ENCODE measurements at places on chromosomes 12 and 14. TPM values are rescaled to one million over a fixed set of nuclear protein-coding genes. Genes with fewer than 3 reads are reported as not detected.

GRCh38 chr12:65098364-65098763 is 22.7 kb downstream of the WIF1 start:
- no peak for DNase-seq

GRCh38 chr12:2845280-2845679 is 10.4 kb upstream of the NRIP2 start:
- peak; percentile 92 for DNase-seq

GRCh38 chr14:39015964-39016577 is 87.0 kb downstream of the SEC23A start:
- DNase-seq, result peak; percentile 58

- peak; percentile 50 for DNase-seq
Observed at GRCh38 chr12:109467978-109468676, 9.0 kb downstream of the KCTD10 start.

GRCh38 chr12:105504286-105504685 is 173.8 kb downstream of the C12orf75 start:
- no peak for DNase-seq

- no peak for DNase-seq
Observed at GRCh38 chr12:116182359-116183063, 95.0 kb downstream of the MED13L start.

DNA sequence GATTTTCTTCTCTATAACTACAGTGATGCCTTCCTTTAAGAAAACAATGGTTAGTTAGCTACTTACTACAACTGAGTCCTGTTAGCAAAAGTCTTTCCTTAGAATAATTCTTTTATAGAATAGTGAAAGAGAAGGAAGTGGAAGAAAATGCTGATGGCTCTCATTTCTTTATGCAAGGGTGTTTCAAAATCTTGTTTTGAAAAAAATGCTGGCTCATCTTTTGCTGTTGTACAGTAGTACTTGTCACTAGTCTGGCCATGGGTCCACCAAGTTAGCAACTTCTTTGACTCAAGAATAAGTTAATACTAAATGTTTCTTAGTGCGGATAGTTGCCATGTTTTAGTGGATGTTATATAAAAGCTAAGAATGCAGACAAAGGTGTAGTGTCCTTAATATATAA is 225.4 kb downstream of the PTPRO start:
- no peak for DNase-seq

GRCh38 chr12:127966331-127966730 is 300.6 kb upstream of the TMEM132C start:
- DNase-seq, result no peak

DNA sequence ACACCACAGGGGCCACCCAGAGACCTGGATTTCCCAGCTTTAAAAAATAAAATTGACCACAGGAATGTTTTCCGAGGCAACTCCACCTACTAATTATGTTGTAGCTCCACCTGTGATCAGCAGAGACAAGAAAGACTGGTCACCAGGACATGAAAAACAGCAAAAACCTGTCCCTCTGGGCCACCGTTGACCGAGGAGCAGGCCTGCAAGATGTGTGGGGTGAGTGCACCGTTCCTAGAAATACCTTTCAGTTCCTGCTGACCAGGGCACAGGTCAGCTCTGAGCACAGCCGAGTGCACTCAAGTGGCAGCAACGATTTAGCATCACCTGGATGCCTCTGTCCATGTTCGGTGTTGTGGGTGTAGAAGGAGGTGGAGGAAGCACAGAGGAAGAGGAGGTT is 16.9 kb downstream of the FZD10 start:
- no peak for DNase-seq

DNA sequence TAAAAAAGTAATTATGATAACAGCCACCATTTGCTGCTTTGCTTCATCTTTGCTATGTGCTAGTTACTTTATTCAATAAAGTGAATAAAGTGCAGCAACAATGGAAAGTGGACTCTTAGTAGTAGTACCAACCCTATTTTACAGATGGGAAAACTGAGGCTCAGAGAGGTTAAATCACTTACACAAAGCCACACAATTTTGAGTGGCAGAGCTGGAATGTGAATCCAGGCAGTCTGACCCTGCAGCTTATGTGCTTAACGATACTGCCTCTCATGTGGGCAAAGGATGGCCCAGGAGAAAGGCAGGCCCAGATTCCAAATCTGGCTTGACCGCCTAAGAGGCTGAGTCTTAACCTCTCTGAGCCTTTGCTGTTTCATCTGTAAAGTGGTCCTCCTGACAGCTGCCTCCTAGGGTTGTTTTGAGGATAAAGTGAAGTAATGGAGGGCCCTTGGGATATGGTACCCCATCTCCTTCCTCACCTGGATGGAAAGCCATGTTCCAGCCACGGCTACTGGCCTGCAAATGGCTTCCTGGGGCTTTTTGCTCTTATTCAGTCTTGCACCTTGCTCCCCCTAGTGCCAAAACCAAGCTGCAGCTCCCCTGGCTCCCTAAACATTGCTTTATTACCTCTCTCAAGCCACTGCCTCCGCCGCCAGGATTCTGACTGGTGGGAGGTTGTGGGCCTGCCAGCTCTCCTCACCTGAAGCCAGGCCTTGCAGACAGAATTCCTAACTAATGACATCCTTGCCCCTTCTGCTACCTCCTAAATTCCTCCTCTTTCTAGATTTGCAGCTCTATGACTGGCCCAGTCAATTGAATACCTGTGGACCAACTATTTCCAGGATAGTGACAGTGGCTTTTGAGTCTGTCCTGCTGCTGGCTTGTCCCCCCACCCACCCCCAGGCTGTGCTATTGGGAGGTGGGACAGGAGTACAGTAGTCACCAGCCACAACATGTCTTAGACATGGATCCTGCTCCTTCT is 283.3 kb upstream of the PWP1 start:
- peak; percentile 68 for DNase-seq

- no peak for DNase-seq
Observed at GRCh38 chr12:93970900-93971688, 177.3 kb upstream of the PLXNC1 start.

DNA sequence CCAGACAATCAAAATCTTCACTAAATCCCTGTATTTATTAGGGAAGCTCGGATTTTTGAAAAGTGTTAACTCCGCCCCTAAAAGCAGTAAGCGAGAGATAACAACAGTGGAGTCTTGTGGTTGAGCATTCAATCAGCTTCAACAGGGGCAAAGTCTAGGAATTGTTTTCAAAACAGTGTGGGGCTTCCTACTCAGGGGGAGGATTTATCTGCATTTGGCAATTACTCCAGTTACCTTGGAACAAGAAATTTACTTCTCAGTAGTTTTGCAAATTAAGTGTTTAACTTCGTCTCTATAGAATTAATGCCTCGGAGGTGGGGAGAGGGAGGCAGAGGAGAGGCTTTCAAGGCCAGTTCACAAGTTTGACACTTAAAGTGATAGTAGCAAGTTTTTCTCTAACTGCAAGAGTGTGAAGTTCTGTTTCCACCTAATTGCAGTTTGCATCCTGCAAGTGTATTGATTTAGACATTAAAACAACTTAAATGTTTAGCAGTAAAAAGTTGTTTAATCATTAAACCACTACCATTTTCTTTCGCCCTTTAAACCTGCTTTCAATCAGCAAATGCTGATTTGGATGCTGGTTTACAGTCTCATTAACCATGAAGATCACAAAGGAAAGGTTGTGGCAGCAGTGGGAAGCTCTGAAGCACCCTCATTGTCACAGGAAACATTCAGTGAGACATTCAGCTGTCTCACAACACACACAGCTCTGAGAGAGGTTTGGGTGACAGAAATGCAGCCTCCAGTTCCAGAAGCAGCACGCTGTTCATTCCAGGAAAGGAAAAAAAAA is 102.0 kb downstream of the HMGA2 start:
- DNase-seq, result no peak

Gene RHNO1
- 38.0 TPM for total RNA-seq

Gene IL22
- not detected for total RNA-seq

Gene PLCZ1
- not detected for total RNA-seq

Gene TRPV4
- total RNA-seq, result 0.43 TPM

Data from fibroblast of villous mesenchyme (primary cell).